ENCODE measurements at places on chromosomes 3 and 15. TPM values are rescaled to one million over a fixed set of nuclear protein-coding genes. Genes with fewer than 3 reads are reported as not detected.

GRCh38 chr3:123081718-123082369 lies 15.0 kb downstream of the PDIA5 start:
- no peak overlapping the region for H3K4me3 ChIP-seq
- H3K4me1 ChIP-seq = no peaks in the 10 kb centered on the region
- no peak overlapping the region for H3K27ac ChIP-seq
- no peaks in the 10 kb centered on the region for H3K36me3 ChIP-seq
- no peak for DNase-seq
- no peaks in the 10 kb centered on the region for H3K27me3 ChIP-seq

GRCh38 chr3:129697229-129697969 lies 90.9 kb upstream of the PLXND1 start:
- no peak for DNase-seq
- H3K27ac ChIP-seq = no peak overlapping the region
- no peaks in the 10 kb centered on the region for H3K4me1 ChIP-seq

- DNase-seq = no peak
- peaks cover 10% of the 10 kb centered on the region for H3K27me3 ChIP-seq
- no peaks in the 10 kb centered on the region for H3K4me1 ChIP-seq
- no peak overlapping the region for H3K27ac ChIP-seq
These were observed 42.2 kb upstream of the TOPBP1 start for GRCh38 chr3:133703915-133704314.

Gene GPR87
- not detected for total RNA-seq

DNA sequence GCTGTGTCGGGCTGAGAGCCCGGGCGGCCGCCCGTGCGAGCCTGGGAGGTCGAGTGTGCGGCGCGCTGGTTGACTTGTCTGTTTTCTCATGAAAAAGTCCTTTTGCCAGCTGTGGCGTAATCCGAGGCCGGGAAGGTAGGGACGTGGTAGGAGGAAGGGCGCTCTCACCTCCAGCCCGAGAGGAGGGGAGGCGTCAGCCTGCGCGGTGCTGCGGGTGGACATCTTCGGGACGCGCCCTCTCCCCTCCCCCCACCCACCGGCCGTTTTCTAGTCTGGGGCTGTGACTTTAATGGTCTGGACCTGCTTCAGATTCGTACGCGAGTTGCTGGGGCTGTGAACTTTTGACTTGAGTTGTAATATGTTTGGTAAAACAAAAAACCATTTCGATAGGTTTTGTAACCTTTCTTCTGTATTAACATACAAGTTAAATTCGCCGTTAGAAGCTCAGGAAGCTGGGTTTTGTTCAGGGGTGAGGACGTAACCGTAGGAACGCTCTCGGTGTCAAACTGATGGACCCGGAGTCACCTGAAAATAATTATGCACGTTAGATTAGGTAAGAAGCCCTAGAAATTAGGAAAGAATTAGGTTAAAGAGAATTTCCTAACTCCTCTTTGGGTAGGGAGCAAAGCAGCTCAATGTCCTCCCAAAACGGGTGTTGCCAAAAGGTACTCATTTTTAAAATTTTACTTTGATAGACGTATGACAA lies 762 bp downstream of the NCK1 start:
- H3K27me3 ChIP-seq = no peaks in the 10 kb centered on the region
- H3K4me1 ChIP-seq = peaks cover 48% of the 10 kb centered on the region
- H3K36me3 ChIP-seq = peaks cover 5% of the 10 kb centered on the region
- peak overlapping the region; percentile 94 for H3K27ac ChIP-seq

Gene CLDN11
- not detected for total RNA-seq

DNA sequence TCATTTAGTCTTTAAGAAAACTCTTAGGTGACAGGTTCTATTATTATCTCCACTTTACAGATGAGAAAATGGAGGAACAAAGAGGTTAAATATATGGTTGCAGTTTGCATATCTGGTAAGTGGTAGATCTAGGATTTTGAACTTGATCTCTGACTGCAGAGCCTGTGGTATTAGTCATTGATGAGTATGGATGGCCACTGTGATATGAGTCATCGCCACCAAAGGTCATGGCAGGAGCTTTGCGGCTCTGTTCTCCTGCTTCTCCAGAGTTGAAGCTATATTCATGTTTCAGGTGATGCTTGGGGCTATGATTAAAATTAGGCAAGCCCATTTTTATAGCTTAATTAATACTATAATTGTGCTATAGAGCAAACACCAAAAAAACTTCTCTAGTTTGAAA lies 306.2 kb upstream of the DPPA4 start:
- no peaks in the 10 kb centered on the region for H3K4me1 ChIP-seq
- DNase-seq = no peak
- H3K4me3 ChIP-seq = no peak overlapping the region
- H3K27ac ChIP-seq = no peak overlapping the region

Gene IL17RD
- total RNA-seq = not detected

DNA sequence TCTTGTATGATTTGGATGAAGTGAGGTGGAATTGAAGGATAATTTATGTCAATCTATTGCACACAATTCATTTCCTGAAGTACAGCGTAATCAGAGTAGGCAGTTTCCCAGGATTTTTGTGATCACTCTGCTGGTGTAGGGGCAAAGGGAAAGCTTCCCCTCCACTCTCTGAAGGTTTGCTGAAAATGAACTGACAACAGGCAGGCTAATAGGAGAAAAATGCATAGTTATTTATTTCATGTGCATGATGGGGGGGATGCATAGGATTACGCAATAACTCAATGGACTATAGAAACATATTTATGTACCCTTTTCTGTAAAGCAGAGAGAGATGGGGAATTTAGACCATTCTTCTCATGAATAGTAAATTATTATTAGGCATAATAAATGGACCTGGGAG lies 872.9 kb downstream of the NAALADL2 start:
- H3K36me3 ChIP-seq = no peaks in the 10 kb centered on the region
- no peak overlapping the region for H3K27ac ChIP-seq
- DNase-seq = no peak
- no peaks in the 10 kb centered on the region for H3K4me1 ChIP-seq
- H3K27me3 ChIP-seq = no peaks in the 10 kb centered on the region
- H3K4me3 ChIP-seq = no peak overlapping the region

GRCh38 chr3:14706096-14706495 lies 31.2 kb downstream of the C3orf20 start:
- H3K36me3 ChIP-seq = no peaks in the 10 kb centered on the region
- no peaks in the 10 kb centered on the region for H3K4me1 ChIP-seq
- no peak overlapping the region for H3K4me3 ChIP-seq
- no peak overlapping the region for H3K27ac ChIP-seq
- no peak for DNase-seq

Gene TPRG1
- total RNA-seq = 5.5 TPM

Gene HRG
- not detected for total RNA-seq

DNA sequence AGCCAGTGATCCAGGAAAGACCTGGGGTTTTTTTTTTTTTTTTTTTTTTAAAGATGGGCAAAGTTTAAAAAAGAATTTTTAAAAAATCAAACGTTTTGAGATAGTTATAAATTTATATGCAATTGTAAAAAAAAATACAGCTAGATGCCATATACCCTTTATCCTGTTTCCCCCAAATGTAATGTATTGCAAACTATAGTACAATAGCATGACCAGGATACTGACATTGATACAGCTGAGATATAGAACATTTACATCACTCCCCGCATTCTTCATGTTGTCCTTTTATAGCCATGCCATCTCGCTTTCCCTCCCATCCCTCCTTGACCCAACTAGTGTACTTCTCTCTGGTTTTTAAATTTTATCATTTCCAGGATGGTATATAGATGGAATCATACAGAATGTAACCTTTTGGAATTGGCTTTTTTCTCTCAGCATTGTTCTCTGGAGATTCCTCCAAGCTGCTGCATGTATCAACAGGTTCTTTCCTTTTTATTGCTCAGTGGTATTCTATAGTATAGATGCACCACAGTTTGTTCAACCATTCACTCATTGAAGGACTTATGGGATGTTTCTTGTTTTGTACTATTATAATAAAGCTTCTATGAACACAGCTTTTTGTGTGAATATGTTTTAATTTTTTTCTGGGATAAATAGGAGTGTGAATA lies 104.9 kb downstream of the CGNL1 start:
- H3K27me3 ChIP-seq = peaks cover 8% of the 10 kb centered on the region
- H3K36me3 ChIP-seq = no peaks in the 10 kb centered on the region
- H3K27ac ChIP-seq = no peak overlapping the region
- no peak overlapping the region for H3K4me3 ChIP-seq
- H3K4me1 ChIP-seq = no peaks in the 10 kb centered on the region
- no peak for DNase-seq

Gene SNX1
- 112 TPM for total RNA-seq

DNA sequence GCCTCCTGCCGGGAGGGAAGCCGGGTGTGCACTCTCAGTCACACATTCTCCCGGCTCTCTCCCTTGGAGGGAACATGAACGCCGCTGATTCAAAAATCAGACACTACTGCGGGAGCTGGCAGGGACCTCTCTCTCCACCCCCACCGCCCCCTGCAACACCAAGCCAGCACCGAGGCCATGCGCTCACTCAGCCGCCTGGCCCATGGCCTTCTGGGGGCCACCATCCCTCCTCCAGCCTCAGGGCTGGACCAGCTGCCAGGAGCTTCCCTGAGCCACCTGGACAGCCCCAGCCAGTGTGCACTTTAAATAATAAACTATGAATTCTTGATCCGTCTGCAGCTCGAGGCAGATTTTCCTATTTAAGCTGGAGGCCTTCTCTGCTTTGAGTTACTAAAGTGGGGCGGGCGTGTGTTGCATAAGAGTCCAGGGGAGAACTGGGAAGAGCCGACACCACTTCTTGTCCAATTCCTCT lies 30.6 kb downstream of the ADAMTS17 start:
- H3K27me3 ChIP-seq = no peaks in the 10 kb centered on the region
- DNase-seq = no peak
- no peaks in the 10 kb centered on the region for H3K36me3 ChIP-seq
- H3K4me1 ChIP-seq = no peaks in the 10 kb centered on the region
- H3K4me3 ChIP-seq = no peak overlapping the region
- no peak overlapping the region for H3K27ac ChIP-seq
